GM23248 (cell line): ENCODE measurements at places on chromosomes 1 and 21. TPM values are rescaled to one million over a fixed set of nuclear protein-coding genes. Genes with fewer than 3 reads are reported as not detected.

Gene APCS
- not detected in 2 replicates for total RNA-seq

Gene CDC42
- 403 and 420 TPM in 2 replicates for total RNA-seq

Gene PLA2G2C
- total RNA-seq: not detected in 2 replicates

Gene CELA3B
- not detected in 2 replicates for total RNA-seq

Gene PCP4
- total RNA-seq: not detected in 2 replicates

Gene ADAM15
- 85.6 and 109 TPM in 2 replicates for total RNA-seq

Gene CLCA1
- not detected in 2 replicates for total RNA-seq

Gene MYBPH
- total RNA-seq: 0.11 and 1.4 TPM in 2 replicates

- peaks cover 5% of the 10 kb centered on the region for H3K4me1 ChIP-seq
- no peak overlapping the region for H3K4me3 ChIP-seq
- no peak overlapping the region for H3K27ac ChIP-seq
- H3K36me3 ChIP-seq: no peaks in the 10 kb centered on the region
- H3K27me3 ChIP-seq: peaks cover 31% of the 10 kb centered on the region; the same call in 1 of the 2 replicates
Measured at GRCh38 chr21:33007747-33008146, 18.0 kb upstream of the OLIG2 start.

GRCh38 chr1:16324456-16324890 is 27.8 kb downstream of the FBXO42 start:
- DNase-seq: peak; percentile 90
- H3K27me3 ChIP-seq: no peaks in the 10 kb centered on the region
- H3K27ac ChIP-seq: peak overlapping the region; percentile 30
- no peak overlapping the region for H3K4me3 ChIP-seq
- no peaks in the 10 kb centered on the region for H3K36me3 ChIP-seq

DNA sequence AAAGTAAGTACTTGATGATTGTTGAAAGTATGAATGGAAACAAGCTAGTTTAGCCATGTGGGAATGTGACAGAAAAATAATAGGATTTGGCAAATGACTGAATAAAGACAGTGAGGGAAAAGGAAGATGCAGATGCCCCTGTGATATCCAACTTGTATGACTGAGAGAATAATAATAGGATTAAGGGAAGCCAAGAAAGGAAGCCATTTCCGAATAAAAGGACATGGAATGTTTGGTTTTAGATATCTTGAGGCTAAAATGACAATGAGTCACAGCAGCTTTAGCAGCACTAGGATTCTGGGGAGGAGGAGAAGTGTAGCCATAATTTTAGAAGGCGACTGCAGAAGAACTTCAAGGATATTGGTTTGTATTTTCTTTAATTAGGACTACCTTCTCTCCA is 109.2 kb downstream of the TTLL7 start:
- no peaks in the 10 kb centered on the region for H3K36me3 ChIP-seq
- DNase-seq: peak; percentile 30
- H3K27me3 ChIP-seq: no peaks in the 10 kb centered on the region
- no peak overlapping the region for H3K4me3 ChIP-seq

DNA sequence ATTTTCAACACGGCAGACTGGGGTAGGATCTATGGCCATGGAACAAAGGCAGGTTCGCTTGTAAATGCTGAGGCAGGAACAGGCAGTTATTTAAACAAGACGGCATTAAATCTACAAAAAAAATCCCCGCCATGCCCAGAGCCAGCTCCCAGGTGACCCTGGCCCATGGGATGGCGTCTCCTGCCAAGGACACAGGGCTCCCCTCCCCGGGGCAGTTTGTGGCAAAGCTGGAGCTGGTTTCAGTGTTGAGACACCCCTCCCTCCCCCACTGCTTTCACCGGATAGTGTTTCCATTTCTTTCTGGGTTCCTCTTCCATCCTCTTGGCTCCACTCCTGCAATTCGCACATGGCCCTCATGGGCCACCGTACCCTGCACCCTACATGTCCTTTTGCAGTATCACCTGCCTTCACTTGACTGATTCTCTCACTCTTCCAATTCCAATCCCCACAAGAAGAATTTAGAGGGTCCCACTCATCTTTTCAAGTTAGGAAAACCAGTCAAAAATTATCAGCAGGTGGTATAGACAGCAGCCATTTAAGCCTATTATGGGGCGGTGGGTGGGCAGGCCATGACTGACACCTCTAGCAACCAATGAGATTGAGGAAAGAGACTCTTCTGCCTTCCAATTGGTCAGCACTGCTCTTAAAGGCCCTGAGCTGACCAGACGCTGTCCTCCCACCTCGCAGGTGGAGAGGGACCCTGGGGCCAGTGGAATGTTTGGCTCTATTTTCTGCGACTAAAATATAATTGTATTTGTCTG is 52.0 kb downstream of the OLIG1 start:
- no peak overlapping the region for H3K27ac ChIP-seq
- H3K4me1 ChIP-seq: no peaks in the 10 kb centered on the region
- H3K4me3 ChIP-seq: no peak overlapping the region
- H3K27me3 ChIP-seq: peaks cover 48% of the 10 kb centered on the region
- peak; percentile 12 for DNase-seq
- no peaks in the 10 kb centered on the region for H3K36me3 ChIP-seq

- peak; percentile 96 for DNase-seq
- H3K27me3 ChIP-seq: no peaks in the 10 kb centered on the region
- H3K4me1 ChIP-seq: peaks cover 37% of the 10 kb centered on the region
- H3K4me3 ChIP-seq: peak overlapping the region; percentile 31
- H3K36me3 ChIP-seq: no peaks in the 10 kb centered on the region
Measured at GRCh38 chr1:107936498-107937481, 28.2 kb downstream of the VAV3 start.

DNA sequence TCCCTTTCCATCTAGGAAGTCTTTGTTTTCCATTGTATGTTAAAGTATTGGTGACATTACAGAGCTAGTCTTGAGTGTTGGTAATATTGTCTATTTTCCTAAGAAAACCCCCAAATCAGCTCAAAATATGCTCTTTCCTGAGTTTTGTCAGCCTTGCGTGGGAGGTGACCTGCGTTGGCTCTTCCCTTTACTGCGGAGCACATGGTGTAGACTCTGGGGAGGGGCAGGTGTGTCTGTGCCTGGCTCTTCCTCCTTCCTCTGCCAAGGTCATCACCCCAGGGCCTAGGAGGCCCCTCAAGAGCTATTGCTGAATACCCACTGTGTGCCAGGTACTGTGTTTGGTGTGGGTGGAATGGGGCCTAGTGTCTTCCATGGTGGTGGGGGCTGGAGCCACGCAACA is 33.4 kb downstream of the CACNA1E start:
- H3K4me1 ChIP-seq: no peaks in the 10 kb centered on the region
- H3K36me3 ChIP-seq: no peaks in the 10 kb centered on the region
- no peak for DNase-seq
- no peak overlapping the region for H3K27ac ChIP-seq
- H3K27me3 ChIP-seq: no peaks in the 10 kb centered on the region
- no peak overlapping the region for H3K4me3 ChIP-seq

- peak; percentile 58 for DNase-seq
- H3K27me3 ChIP-seq: no peaks in the 10 kb centered on the region
- H3K36me3 ChIP-seq: no peaks in the 10 kb centered on the region
Measured at GRCh38 chr1:42430286-42431135, 25.3 kb downstream of the ZMYND12 start.

GRCh38 chr1:160325252-160325651 is 17.8 kb downstream of the COPA start:
- no peaks in the 10 kb centered on the region for H3K4me1 ChIP-seq
- DNase-seq: no peak
- no peak overlapping the region for H3K27ac ChIP-seq
- no peaks in the 10 kb centered on the region for H3K27me3 ChIP-seq

DNA sequence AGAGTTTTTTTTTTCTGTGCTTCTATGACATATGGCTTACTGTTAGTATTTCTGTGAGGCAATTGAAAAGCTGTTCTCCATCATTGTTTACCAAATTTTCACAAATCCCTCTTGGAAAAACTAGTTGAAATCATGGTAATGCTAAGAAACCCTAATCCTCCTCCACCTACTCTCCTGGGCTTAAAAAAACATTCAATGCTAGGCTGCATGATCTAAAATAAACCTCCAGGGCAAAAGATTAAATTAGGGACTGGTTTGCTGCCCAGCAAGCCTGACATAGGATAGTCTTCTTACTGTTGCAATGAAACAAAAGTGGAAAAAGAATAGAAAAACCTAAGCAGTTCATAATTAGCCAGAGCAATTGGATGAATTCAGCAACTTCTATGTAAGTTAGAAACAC is 16.1 kb downstream of the C1orf52 start:
- no peak overlapping the region for H3K27ac ChIP-seq
- H3K4me1 ChIP-seq: peaks cover 43% of the 10 kb centered on the region
- no peak overlapping the region for H3K4me3 ChIP-seq
- DNase-seq: no peak
- no peaks in the 10 kb centered on the region for H3K27me3 ChIP-seq

DNA sequence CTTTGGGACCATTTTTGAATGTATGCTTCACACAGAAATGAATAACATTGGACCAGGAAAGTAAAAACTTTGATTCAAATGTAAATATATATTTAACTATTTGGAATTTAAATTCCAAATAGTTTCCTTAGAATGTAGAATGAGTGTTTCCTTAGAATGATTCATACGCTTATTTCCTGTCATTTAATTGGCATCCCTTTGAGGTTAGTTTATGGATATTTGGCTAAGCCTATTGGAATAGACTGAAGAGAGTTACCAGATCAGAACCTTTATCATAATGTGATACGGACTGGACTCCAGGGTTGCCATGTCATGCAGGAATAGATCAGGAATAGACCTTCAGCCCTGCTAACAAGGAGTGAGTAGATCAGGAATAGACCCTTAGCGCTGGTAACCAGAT is 133.1 kb downstream of the TNNI3K start:
- no peaks in the 10 kb centered on the region for H3K4me1 ChIP-seq
- H3K36me3 ChIP-seq: no peaks in the 10 kb centered on the region

- no peaks in the 10 kb centered on the region for H3K36me3 ChIP-seq
- DNase-seq: peak; percentile 20
- peaks cover 52% of the 10 kb centered on the region for H3K27me3 ChIP-seq
- no peak overlapping the region for H3K27ac ChIP-seq
Measured at GRCh38 chr1:7702365-7702764, 68.7 kb upstream of the VAMP3 start.

- H3K27me3 ChIP-seq: no peaks in the 10 kb centered on the region
- peaks cover 26% of the 10 kb centered on the region for H3K4me1 ChIP-seq
- no peak overlapping the region for H3K4me3 ChIP-seq
- peak overlapping the region; percentile 30; the same call in 1 of the 2 replicates for H3K27ac ChIP-seq
Measured at GRCh38 chr1:166844791-166845190, 5.5 kb downstream of the POGK start.

- H3K36me3 ChIP-seq: no peaks in the 10 kb centered on the region
- H3K27me3 ChIP-seq: no peaks in the 10 kb centered on the region
- no peak for DNase-seq
- H3K4me3 ChIP-seq: no peak overlapping the region
Measured at GRCh38 chr1:193951984-193952383, 765.6 kb upstream of the B3GALT2 start.

DNA sequence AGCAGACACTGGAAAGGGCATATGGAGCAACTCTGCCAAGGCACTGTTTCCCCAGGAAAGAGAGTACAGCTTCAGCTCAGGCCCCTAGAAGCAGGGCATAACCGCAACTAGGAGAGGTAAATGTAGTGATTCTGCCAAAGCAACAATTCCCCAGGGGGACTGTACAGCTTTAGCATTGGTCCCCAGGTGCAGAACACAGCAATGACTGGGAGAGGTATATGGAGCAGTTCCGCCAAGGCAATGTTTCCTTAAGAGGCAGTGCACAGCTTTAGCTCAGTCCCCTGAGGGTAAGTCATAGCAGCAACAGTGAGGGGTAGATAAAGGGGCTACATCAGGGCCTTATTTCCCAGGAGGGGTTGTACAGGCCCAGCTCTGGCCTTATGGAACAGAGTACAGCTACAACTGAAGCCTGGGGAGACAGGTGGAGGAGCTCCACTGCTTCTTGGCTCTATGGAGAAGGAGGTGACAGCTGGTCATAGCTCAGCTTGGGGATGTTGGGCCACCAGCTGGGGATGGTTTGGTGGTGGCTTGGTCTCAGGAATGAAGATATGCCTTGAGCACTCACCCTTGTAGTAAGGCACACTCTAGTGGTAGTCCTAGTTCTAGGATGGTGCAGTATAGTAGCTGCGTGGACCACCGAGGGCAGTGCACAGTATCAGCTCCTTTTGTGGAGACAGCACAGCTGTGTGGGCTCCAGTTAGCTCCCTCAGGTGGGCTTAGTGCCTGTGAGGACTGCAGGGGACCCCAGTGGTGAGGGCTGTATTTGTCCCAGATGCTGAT is 582.7 kb downstream of the PTPRC start:
- no peaks in the 10 kb centered on the region for H3K36me3 ChIP-seq
- no peak overlapping the region for H3K27ac ChIP-seq
- 0 out of 2 replicates have a peak, but pooled peaks cover 5% of the 10 kb centered on the region for H3K27me3 ChIP-seq
- no peak overlapping the region for H3K4me3 ChIP-seq
- H3K4me1 ChIP-seq: peaks cover 13% of the 10 kb centered on the region
- DNase-seq: no peak

DNA sequence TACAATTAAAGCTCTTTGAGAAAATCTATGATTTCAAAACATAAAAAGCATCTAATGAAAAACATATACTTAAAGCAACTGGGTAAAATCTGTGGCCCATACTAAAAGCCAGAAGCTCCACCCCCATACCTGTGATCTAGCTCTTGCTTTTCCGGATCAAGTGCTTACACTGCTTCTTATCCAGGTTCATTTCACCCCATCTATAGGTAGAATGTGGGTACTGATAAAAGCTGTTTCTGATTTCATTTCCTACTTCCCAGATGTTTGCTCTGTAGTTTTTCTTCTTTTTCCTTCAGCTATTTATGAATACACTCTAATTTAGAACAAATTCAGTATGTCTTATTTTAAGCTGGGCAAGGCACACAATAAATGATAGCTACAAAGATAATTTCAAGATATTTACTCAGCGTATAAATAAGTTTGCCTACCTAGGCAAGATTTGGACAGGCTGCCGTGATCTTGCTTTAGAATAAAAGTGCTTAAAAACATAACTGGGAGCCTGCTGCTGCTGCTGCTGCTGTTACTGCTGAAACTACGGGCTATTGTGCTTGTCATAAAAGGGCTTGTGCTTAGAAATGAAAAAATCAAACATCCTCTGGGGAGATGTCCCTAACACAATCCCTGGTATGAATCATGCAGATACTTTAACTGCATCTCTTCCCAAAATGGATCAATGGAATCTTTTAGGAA is 2.1 kb downstream of the SIPA1L2 start:
- H3K27me3 ChIP-seq: no peaks in the 10 kb centered on the region
- peak overlapping the region; percentile 86 for H3K4me3 ChIP-seq
- H3K4me1 ChIP-seq: peaks cover 20% of the 10 kb centered on the region
- no peaks in the 10 kb centered on the region for H3K36me3 ChIP-seq
- peak; percentile 40 for DNase-seq
- H3K27ac ChIP-seq: no peak overlapping the region

DNA sequence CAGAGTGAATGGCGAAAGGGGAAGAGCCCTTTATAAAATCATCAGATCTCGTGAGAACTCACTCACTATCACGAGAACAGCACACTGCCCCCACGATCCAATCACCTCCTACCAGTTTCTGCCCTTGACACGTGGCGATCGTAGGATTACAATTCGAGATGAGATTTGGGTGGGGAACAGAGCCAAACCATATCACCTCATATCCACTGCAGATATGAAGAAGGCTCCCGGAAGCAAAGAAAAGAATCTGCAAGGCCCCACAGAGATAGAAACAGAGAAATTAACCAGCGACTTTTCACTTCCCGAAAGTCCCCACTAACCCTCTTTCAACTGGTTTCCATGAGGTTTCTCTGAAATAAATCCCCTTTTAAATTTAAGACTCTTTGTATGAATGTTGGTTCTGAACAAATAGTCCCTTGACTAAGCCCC is 86.2 kb upstream of the IRF2BP2 start:
- no peaks in the 10 kb centered on the region for H3K27me3 ChIP-seq
- H3K27ac ChIP-seq: no peak overlapping the region
- H3K4me3 ChIP-seq: no peak overlapping the region
- H3K36me3 ChIP-seq: no peaks in the 10 kb centered on the region
